ENCODE measurements at places on chromosomes 11 and 22.

GRCh38 chr11:47534704-47535251, 18.2 kb downstream of the CELF1 start:
- DNase-seq: peak; percentile 42

- DNase-seq: no peak
These were observed 51.7 kb upstream of the RTL6 start for GRCh38 chr22:44549701-44550100.

GRCh38 chr11:44985721-44986120, 35.0 kb upstream of the TP53I11 start:
- no peak for DNase-seq

DNA sequence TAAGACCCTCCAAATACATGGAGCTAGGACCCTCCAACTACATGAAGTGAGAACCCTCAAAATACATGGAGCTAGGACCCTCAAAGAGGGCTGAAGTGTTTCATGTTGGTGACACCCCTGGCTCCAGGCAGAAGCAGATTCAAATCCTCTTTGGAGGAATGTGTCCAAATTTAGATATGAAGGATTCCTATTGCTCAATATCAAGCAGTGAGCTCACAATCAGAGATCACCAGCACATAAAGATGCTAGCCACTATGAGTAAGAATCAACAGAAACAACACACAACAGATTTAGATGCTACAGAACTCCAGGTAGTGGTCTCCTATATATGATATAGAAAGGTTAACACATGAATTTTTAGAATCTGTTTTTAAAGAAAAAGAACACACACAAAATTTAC, 11.2 kb upstream of the RAB3IL1 start:
- DNase-seq: no peak

DNA sequence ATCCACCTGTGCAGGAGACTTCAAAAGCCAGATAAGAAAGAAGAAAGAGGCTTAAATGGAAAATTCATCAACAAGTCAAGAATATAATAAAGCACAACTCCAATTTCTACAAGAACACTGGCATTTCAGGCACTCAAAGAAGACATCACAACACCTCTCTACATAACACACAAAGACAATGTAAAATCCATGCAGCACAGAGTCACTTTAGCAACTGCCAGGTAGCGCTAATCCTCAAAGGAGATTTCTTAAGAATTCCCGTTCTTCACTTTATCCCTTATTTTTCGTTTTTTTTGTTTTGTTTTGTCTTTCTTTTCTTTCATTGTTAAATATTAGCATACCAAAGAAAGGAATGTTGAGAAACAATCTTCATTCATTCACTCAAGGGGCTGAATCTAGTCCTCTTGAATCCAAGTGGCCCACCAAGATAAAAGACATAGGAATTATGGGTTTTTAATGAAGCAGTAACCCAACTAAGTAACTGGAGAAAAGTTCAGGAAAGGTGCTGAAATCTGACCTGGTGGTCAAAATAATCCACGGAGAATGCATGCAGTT, 95.0 kb downstream of the CADM1 start:
- DNase-seq: no peak

DNA sequence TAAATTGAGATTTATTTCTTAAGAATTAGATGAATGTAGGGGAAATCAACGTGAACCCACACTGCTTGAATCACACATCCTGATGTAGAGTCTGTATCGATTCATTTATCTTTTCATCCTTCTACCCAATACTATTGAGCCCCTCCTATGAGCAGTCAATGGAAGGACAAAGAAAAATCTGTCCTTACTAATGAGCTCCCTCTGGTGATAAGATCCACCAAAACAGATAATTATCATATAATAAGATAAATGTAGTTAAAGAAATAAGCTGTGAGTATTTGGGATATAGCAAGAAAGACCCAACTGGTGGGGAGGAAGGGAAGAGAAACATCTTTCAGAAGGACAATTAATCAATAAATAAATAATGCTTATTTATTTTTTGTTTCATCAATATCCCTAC, 385.1 kb upstream of the CCDC90B start:
- no peak for DNase-seq

- DNase-seq: peak; percentile 18
These were observed 165.8 kb downstream of the BUD13 start for GRCh38 chr11:116607027-116607426.

GRCh38 chr11:26731084-26731456, 9.2 kb upstream of the SLC5A12 start:
- DNase-seq: no peak

DNA sequence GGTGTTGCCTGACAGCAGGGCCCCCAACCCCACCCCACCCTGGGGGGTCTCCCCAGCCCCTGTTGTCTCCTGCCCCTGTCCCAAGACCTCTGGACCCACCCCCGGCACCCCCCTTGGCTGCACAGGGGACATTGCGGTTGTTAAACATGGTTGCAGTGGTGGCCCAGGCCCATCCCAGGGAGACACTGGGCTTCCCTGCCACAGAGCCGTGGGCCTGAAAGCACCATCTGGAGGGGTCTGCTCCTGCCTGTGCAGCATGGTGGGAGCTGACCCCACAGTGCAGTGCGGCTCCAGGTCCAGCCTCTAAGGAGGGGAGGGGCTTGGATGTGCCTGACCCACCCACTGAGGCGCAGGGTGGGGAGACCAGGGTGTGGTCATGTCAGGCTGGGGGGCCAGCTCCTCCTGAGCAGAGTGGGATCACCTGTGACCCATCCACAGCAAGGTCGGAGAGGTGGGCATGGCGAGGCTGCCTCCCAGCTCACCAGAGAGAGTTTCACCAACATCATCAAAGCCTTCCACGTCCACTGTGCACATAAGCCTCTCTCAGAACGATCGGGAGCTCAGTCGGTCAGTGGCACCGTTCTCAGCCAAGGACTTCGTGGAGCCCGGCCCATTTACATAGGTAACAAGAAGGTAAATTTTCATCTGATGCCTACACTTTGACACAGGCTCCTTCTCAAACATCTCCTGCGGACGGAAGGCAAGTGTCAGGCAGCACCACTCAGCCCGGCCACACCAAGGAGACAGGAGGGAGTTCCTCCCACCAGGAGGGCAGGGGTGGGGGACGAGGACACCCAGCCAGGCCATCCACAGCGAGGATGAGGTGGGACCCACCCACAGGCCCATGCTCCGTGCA, 201.1 kb downstream of the BRD1 start:
- DNase-seq: no peak

- no peak for DNase-seq
These were observed 2.9 kb downstream of the YPEL4 start for GRCh38 chr11:57646799-57647303.

- DNase-seq: no peak
These were observed 12.2 kb downstream of the RIBC2 start for GRCh38 chr22:45425531-45426265.

GRCh38 chr22:39598017-39598965, 27.7 kb downstream of the CACNA1I start:
- DNase-seq: no peak

DNA sequence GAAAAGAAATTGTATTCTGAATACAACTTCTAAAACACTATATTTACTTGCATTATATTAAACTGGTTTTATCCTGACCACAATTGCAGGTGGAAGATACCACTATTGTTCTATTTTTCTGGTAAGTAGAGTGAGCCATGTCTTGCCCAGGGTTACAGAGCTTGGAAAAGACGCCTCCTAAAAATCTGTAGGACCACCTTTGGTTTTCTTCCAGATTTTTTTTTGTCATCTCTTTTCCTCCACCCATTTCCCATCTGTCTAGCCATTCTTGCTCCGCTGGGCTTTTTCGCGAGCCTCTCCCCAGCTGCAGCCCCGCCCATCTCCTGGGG, 294 bp upstream of the MTMR3 start:
- DNase-seq: no peak

DNA sequence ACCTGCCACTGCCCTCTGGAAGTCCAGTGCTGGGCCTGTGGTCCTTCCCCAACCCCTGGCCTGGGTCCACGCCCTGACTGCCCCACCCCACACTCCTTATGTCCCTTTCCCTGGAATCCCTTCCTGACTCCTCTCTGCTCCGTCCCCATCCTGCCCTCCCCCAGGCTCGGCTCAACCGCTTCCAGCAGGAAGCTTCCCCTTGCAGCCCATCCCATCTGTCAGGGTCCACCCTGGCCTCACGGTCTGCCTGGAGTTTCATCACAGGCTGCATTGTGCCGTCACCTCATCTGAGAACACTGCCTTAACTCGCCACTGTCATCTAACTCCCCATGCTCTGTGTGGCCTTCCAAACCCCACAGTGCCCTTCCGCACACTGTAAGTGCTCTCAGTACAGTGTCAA, 64.3 kb downstream of the NAT10 start:
- DNase-seq: no peak

DNA sequence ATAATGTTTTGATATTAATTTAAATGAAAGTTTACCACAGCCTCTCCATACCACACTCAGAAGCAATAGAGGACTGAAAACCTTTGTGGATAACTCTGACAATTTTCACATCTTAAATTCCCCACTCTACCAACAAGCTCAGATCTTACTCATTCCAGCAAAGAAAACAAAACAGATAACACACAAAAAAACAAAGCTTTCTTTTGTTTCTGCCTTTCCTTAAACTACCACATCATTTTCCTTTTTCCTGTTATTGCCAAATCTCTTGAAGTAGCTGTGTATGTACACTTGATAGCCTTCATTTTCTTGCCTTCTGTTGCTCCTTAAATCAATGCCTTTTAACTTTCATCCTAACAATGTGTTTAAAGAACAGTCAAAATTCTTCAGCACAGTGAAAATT, 484.9 kb downstream of the NTM start:
- no peak for DNase-seq

DNA sequence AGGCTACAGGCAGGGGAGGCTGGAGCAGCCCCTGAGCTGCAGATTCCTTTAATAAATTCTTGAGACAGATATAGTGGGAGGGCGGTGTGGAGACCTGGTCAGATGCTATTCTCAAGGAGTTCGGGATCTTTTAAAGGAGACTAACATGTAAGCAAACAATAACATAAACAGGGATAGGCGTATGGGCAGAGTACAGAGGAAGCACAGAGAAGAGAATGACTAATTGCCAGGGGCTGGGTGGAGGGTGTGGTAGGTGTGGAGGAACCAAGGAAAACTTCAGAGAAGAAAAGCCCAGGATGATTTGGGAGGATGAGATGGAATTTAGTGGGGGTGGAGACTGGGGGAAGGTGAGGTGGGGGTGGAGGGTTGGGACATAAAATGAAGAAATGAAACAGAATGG, 9.7 kb upstream of the HEPHL1 start:
- no peak for DNase-seq

DNA sequence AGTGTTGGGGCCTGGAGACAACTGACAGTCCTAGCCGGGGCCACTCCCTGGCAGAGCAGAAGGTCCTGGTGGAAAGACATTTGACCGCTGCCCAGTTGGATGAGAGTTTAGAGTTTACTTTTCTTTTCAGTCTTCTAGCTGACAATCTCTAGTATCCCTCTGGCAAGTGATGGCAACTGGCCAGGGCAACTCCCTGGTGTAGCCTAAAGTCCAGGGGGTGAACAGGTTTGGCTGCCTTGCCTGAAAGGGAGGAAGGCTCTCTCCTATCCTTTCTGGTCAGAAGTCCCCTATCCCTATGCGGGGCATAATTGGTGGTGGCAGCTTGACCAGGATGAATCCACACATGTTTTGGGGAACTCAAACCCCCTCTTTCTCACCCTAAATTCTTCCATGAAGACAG, 16.8 kb upstream of the MSANTD2 start:
- DNase-seq: no peak

DNA sequence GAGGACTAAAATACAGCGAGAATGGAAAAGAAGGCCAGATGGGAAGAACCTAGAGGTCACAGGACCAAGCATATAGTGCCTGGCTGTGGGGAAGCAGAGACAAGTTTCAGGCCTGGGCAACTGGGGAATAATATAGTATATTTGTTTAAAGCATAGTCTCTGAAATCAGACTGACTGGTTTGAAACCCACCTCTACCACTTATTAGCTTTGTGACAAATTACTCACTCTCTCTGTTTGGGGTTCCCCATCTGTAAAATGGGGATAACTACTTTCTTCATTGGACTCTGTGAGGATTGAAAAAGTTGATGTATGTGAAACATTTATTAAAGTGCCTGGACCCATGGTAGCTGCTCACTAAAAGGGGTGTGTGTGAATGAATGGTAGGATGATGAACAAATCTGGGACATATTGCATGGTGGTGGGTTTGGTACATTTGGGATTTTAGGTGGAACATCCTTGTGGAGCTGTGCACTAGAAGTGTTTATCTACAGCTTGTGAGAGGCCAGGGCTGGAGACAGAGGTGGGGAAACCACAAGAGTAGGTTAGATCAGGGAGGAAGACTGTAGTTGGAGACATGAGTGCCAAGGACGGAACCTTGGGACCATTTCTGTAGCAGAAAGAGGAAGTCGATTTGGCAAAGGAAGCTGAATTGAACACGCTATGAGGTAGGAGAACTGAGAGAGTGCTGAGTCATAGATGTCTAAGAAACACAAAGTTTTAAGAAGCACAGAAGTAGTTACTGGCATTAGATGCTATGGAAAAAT, 52.6 kb downstream of the SWAP70 start:
- peak; percentile 95 for DNase-seq

DNA sequence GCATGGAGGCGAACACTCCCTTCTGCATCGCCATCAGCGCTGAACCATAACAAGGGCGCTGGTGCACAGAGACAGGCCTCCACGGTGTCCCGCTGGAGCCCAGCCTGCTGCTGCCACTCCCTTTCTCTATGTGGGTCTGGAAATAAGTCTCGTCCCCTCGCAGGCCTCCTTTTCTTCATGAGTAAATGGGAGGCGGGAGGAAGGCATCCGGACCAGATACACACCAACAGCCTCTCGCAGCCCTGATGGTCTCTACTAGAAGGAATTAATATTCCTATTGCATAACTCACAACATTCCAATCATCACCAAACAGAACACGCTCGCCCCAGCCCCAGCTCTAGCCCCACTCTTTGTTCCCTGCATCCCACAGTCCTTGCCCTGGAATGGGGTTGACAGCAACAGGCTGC, 14.9 kb downstream of the RASD2 start:
- no peak for DNase-seq

DNA sequence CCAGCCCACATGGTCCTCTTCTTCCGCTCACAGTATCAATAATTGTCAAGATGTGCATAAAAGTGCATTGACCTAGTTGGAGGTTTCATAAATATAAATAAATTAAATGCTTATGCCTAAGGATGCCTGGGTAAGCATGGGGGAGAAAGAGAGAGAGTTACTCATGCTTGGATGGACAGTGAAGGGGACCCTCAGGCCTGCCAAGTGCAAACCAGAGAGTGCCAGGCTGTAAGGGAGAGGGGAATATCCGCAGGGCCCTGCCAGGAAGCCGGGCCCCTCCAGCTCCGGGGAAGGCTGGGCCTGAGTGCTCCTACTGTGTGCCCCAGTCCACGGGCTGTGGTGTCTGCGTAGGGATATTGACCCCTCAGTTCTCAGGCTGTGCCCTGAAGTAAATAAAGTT, 214.6 kb downstream of the DSCAML1 start:
- DNase-seq: no peak

DNA sequence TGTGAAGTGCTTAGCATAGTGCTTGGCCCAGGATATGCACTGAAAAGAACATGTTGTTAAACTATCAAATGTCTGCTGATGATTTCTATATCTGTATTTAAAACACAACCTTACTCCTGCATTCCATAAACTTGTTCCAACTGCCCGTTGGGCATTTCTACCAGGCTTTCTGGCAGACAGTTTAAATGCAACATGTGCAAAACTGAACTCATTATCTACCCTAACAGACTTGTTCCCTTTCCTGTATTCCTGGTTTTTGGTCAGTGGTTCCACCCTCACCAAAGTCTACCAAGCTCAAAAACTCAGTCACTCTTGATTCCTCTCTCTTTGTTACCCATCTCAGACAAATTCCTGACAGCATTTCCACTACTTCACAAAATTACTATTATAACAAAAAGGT, 6.5 kb upstream of the RAB38 start:
- no peak for DNase-seq
